ENCODE measurements at places on chromosomes 2 and 18. TPM values are rescaled to one million over a fixed set of nuclear protein-coding genes. Genes with fewer than 3 reads are reported as not detected.

The SP140 gene
- total RNA-seq = 132 TPM

The LYPD6B gene
- total RNA-seq = not detected

DNA sequence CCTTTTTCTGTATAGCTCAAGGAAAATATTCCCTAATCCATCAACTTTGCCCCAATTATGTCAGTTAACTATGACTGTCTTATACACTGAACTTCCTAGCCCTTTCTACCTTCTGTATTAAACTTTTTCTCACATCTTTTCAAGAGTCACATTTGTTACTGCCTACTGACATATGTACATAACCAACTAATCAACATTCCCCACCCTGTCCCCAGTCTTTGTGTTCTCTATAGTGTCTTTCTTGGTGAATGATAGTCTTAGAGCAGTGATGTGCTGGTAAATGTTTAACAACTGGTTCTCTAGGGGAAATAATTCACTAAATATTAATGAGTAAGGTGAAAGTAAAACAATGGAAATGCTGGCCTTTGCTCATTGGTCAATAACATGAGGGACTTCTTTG is 61.6 kb upstream of the PIK3C3 start:
- peaks cover 8% of the 10 kb centered on the region for H3K27me3 ChIP-seq
- no peak for DNase-seq
- H3K27ac ChIP-seq = no peak overlapping the region
- no peaks in the 10 kb centered on the region for H3K36me3 ChIP-seq
- H3K4me1 ChIP-seq = no peaks in the 10 kb centered on the region

DNA sequence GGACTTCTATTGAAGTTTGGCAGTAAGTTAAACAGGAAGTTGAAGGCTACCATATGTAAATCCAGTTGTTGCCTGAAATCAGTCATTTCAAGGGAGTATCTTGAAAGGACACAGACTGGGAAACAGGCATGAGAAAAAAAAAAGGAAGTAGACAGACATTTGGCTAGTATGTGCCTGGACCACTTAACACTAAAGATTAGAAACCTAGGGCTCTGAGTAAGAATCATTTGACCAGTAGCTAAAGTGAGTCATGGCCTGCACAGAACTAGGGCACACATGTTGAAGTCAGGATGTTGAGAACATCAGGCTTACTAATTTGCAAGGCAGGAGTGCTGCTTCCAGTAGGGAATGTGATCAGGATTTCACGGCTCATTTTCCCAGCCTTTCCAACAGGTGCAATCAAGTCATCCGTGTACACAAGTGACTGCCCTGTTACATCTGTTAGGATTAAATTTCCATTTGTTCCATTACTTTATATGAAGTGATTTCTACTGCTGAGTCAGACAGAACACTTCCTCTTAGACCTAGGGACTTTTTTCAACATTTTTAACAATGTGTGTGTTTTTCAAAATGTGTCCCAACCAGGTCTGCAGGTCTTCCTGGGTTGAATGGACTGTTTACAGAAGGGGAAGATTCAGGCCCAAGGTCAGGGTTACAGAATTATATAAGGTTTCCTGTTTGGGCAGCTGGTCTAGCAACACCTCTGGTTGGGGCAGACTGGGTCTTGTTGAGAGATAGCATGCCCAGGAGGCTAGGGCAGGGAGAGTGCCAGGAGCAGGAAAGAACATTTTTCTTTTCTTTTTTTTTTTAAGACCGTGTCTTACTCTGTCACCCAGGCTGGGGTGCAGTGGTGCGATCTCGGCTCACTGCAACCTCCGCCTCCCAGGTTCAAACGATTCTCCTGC is 145.6 kb downstream of the TGIF1 start:
- peak overlapping the region; percentile 82 for H3K4me3 ChIP-seq
- peak; percentile 49 for DNase-seq
- H3K36me3 ChIP-seq = peaks cover 19% of the 10 kb centered on the region
- peaks cover 35% of the 10 kb centered on the region for H3K4me1 ChIP-seq
- H3K27me3 ChIP-seq = no peaks in the 10 kb centered on the region
- H3K27ac ChIP-seq = peak overlapping the region; percentile 94

DNA sequence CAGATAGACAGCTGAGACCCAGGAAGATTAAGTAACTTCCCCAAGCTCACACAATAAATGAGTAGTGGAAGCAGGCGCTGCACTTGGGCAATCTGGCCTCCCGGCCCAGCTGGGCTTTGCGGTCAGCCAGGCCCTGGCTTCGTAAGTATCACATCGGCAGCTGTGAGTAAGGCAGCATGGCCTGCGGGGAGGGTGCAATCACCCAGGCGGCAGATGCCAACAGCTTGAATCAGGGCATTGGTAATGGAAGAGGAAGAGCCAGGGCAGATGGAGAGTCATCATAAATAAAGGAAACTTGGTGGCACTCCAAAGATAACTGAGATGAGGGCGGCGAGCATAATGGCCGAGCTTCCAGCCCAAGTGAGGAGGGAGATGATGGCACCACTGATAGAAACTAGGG is 217.9 kb upstream of the PID1 start:
- no peak overlapping the region for H3K4me3 ChIP-seq
- H3K27me3 ChIP-seq = no peaks in the 10 kb centered on the region
- no peak for DNase-seq
- H3K4me1 ChIP-seq = no peaks in the 10 kb centered on the region
- no peaks in the 10 kb centered on the region for H3K36me3 ChIP-seq

GRCh38 chr2:216308576-216308975 is 63.7 kb downstream of the MARCHF4 start:
- H3K4me1 ChIP-seq = no peaks in the 10 kb centered on the region
- H3K27me3 ChIP-seq = peaks cover 9% of the 10 kb centered on the region
- no peak overlapping the region for H3K27ac ChIP-seq
- H3K36me3 ChIP-seq = no peaks in the 10 kb centered on the region
- no peak for DNase-seq

- H3K27me3 ChIP-seq = peaks cover 6% of the 10 kb centered on the region
- no peak overlapping the region for H3K4me3 ChIP-seq
These were observed 5.1 kb downstream of the ACTG2 start for GRCh38 chr2:73897934-73898333.

- DNase-seq = no peak
- no peaks in the 10 kb centered on the region for H3K36me3 ChIP-seq
- no peak overlapping the region for H3K4me3 ChIP-seq
- no peaks in the 10 kb centered on the region for H3K4me1 ChIP-seq
These were observed 143.9 kb downstream of the CYP26B1 start for GRCh38 chr2:72003796-72004195.

All from activated CD8-positive, alpha-beta memory T cell treated with anti-CD3 and anti-CD28 coated beads, Interleukin-2, amount 10 ng/mL, durations not matched to agents 7 days and 5 days (primary cell).